ENCODE measurements at places on chromosomes 16 and 17.
A peak's percentile ranks its signal among the peaks of the same experiment; 100 is the strongest.

- no peak overlapping the region for H3K4me3 ChIP-seq
- no peaks in the 10 kb centered on the region for H3K4me1 ChIP-seq
- H3K36me3 ChIP-seq = peaks cover 7% of the 10 kb centered on the region
- H3K27me3 ChIP-seq = no peaks in the 10 kb centered on the region
- no peak for DNase-seq
Measured at GRCh38 chr17:72646176-72646575, 446.3 kb downstream of the SLC39A11 start.

DNA sequence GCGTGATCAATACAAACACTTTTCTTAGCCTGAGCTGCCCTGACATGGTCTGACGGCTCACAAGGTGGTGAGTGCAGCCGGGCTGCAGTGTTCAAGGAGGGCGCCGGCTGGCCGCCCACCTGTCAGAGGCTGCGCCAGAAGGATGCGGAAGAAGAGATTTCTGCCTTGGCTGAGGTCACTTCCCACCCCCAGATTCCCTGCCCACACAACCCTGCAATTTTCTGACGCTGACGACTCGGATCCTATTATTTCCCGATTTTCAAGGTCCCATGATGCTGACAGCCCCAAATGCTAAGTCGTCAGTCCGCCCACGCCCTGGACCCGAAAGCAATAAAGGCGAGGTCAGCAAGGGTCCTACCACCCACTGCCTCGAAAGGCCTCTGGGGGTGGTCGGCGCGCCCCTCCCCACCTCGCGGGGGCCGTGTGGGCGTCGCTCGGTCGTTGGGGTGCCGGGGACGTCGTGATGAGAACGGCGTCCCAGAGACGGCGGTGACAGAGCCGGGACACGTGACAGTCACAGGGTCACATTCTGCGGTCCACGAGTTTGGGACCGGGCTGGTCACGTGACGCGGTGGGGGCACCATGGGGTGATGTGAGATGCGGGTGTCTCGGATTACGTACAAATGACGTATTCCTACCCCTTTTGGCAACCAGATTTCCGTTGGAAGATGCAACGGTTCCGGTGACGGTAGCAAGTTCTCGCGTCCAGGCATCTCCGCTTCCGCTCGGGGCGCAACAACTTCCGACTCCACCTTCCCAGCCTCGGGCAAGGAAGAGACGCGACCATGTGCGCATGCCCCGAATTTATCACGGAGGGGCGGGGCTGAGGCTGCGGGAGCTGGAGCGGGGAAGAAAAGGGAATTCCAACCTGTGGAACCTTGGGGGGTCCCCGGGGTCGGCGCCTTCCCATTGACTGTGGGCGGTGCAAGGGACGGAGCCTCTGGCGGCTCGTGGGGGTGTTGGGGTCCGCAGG, at the start of gene STX4:
Gene STX4, plus strand, starts transcription at position 823 of the 973 bp plus-strand sequence. CDS start 248 bp downstream, outside the sequence.
- peak within 1 kb of the TSS; percentile 83 for H3K4me3 ChIP-seq
- no peaks in the 10 kb centered on the region for H3K27me3 ChIP-seq
- H3K36me3 ChIP-seq = peaks cover 24% of the 10 kb centered on the region
- H3K4me1 ChIP-seq = peaks cover 3% of the 10 kb centered on the region
- DNase-seq = peak; percentile 88

GRCh38 chr17:4852567-4853207, 19.5 kb downstream of the MINK1 start:
- no peaks in the 10 kb centered on the region for H3K4me1 ChIP-seq
- H3K4me3 ChIP-seq = no peak overlapping the region
- no peaks in the 10 kb centered on the region for H3K27me3 ChIP-seq
- H3K27ac ChIP-seq = no peak overlapping the region

DNA sequence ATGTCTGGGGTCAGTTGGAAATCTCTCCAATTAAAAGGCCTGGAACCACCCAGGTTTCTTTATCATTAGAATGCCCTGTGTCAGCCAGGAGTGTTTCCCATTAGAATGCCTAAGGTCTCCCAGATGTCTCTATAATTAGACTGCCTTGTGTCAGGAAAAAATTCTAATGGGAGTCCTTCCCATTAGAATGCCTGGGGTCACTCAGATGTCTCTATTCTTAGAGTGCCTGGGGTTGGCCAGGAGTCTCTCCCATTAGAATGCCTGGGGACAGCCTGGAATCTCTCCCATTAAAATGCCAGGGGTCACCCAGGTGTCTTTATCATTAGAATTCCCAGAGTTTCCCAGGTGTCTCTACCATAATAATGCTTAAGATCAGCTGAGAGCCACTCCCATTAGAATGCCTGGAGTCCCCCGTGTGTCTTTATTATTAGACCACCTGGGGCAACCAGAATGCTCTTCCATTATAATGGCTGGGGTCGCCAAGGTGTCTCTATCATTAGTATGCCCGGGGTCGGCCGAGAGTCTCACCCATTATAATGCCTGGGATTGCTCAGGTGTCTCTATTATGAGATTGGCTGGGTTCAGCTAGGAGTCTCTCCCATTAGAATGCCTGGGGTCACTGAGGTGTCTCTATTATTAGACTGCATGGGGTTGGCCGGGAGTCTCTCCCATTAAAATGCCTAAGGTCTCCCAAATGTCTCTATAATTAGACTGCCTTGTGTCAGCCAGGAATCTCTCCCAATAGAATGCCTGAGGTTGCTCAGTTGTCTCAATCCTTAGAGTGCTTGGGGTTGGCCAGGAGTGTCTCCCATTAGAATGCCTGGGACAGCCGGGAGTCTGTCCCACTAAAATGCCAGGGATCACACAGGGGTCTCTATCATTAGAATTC, 2254.6 kb downstream of the TP53TG3F start:
- no peak overlapping the region for H3K4me3 ChIP-seq
- H3K36me3 ChIP-seq = no peaks in the 10 kb centered on the region
- no peaks in the 10 kb centered on the region for H3K27me3 ChIP-seq
- DNase-seq = peak; percentile 12
- H3K4me1 ChIP-seq = no peaks in the 10 kb centered on the region

GRCh38 chr16:59964232-59964924, 1230.3 kb upstream of the GOT2 start:
- H3K27me3 ChIP-seq = no peaks in the 10 kb centered on the region
- H3K27ac ChIP-seq = no peak overlapping the region
- H3K4me3 ChIP-seq = no peak overlapping the region
- H3K4me1 ChIP-seq = no peaks in the 10 kb centered on the region

DNA sequence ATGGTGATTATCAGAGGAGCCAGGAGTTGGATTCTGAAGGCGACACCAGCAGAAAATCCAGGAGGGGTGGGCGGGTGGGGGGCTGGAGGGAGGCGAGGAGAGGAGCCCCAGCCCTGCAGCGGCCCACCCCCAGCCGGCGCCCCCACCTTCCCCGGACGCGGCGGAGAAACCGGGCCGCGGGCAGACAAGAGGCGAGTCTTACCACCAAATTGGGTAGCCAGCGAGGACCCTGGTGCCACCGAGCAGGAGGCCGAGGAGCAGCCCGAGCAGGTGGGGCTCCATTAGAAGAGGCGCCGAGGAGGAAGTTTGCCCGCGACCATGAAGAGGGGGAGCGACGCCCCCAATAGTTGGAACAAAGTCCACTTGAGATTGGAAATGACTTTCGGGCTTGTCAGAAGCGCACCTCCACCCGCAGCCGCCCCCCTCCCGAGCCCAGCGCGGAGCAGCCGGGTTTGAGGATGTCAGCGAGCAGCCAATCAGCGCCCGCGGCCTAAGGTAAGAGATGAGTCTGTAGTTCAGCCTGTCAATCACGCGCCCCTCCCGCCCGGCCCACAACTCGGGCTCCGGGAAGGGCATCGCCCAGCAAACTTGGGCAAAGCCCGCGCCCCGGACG, at the start of gene WNT3:
Gene WNT3, minus strand, starts transcription at position 377 of the 613 bp plus-strand sequence. Its CDS starts 95 bp downstream, at position 282.
- H3K4me1 ChIP-seq = peaks cover 6% of the 10 kb centered on the region
- peak within 1 kb of the TSS; percentile 37 for H3K4me3 ChIP-seq

DNA sequence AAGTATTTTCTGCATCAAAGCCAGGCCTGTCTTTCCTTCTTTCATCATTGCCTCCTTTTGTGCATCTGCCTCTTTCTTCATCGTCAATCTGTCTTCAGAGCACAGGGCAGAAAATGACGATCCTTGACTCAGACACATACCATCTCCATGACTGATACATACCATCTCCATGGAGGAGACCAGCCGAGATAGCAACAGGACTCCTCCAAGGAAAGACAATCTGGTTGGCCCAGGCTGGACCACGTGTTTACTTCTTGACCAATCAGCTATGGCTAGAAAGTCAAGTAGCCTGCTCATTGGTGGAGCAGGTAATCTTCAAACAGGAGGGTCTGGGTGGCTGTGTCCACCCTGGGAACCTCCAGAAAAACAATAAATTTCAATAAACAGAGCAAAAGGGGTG, 164.6 kb downstream of the CPPED1 start:
- H3K4me3 ChIP-seq = no peak overlapping the region
- H3K4me1 ChIP-seq = no peaks in the 10 kb centered on the region
- DNase-seq = no peak
- no peaks in the 10 kb centered on the region for H3K27me3 ChIP-seq
- H3K36me3 ChIP-seq = no peaks in the 10 kb centered on the region
- no peak overlapping the region for H3K27ac ChIP-seq

GRCh38 chr17:40101367-40102210, 1.2 kb upstream of the NR1D1 start:
- peak overlapping the region; percentile 89 for H3K4me3 ChIP-seq
- no peak for DNase-seq
- H3K27ac ChIP-seq = peak overlapping the region; percentile 91
- peaks cover 8% of the 10 kb centered on the region for H3K36me3 ChIP-seq
- H3K27me3 ChIP-seq = no peaks in the 10 kb centered on the region

- peak overlapping the region; percentile 69 for H3K4me3 ChIP-seq
- no peaks in the 10 kb centered on the region for H3K36me3 ChIP-seq
- peaks cover 36% of the 10 kb centered on the region for H3K4me1 ChIP-seq
- no peak for DNase-seq
- H3K27ac ChIP-seq = peak overlapping the region; percentile 97
Measured at GRCh38 chr16:82628711-82629110, 1.9 kb downstream of the CDH13 start.

Measured in ascending aorta (tissue), 2 donors.